ENCODE measurements at places on chromosomes 4 and X.

- no peak for DNase-seq
Measured at GRCh38 chr4:150140774-150141400, 62.6 kb downstream of the DCLK2 start.

DNA sequence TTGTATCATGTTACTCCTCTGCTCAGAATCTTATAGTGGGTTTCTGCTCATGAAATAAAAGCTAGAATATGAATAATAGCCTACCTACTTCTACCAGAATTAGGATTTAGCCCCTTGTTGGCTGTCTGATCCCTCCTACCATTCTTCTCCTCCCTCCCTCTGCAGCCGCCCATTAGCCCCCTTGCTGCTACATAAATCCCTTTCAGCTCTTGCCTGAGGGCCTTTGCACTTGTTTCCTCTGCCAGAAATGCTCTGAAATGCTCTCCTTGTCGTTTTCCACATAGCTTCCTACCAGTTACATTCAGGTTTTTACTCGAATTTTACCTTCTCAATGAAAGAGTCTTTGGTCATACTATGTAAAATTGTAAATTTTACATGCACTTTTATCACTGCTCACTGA, 159.2 kb downstream of the ADGRL3 start:
- no peak for DNase-seq

DNA sequence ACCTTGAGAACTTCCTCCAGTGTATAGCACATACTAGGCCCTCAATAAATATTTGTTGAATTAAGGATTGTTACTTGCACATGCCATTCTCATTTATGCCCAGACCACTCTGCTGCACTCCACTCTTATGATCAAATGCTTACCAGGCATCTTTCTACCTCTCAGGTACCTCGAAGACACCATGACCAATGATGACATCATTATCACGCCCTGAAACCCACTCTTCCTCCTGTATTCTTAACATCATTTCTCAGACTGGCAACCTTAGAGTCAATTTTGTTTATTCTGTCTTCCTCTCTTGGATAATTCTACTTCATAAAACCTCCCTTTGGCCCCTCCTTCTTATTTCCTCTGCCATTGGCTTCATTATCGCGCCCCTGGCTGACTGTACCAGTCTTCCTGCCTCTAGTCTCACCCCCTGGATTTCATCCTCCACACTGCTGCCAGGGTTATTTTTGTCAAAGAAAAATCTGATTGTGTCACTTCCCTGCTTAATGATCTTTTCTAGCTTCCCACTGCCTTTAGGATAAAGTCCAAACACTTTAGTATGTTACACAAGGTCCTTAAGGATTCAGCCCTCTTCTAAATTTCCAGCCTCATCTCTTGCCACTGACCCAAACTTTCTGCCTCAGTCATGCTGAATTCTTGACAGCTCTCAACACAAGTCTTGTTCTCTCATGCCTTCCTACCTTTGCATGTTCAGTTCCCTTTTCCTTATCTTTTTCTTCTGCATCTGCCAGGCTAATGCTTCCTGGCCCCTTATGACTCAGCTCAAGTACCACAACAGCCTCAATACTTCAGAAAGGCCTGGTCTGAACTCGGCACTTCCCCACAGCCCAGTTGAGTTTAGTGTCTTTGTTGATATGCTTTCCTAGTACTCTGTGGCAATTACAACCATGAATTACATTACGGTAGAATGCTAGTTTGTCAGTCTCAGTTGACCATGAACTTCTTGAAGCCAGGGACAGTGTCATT, 45.8 kb downstream of the HDAC8 start:
- DNase-seq, result no peak

- no peak for DNase-seq
Measured at GRCh38 chr4:52824603-52825459, 37.3 kb upstream of the RASL11B start.

DNA sequence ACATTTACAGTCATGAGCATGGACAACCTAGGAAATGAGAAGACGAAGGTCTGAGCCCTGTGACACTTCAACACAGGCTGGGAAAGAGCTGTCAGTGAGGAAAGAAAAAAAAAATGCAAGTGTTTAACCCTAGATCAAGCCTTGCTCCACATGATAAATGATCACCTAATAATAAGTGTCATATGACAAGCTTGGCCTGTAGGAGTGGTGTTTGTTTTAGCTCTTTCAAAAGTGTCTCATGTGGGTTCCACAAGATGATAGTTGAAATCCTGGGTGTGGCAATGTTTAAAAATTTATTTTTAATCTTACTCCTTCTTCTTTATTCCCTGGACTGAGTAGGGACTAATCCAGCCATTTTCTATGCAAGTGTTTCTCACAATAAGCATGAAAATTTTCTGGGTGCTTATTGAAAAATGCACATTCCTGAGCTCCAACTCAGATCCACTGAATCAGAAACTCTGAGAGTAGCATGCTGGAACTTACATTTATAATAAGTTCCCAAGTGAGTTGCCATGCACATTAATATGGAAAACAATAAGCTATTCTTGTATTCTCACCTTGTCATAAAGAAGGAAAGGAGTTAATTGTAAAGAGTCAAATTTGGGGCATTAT, 138.3 kb downstream of the AREG start:
- no peak for DNase-seq

DNA sequence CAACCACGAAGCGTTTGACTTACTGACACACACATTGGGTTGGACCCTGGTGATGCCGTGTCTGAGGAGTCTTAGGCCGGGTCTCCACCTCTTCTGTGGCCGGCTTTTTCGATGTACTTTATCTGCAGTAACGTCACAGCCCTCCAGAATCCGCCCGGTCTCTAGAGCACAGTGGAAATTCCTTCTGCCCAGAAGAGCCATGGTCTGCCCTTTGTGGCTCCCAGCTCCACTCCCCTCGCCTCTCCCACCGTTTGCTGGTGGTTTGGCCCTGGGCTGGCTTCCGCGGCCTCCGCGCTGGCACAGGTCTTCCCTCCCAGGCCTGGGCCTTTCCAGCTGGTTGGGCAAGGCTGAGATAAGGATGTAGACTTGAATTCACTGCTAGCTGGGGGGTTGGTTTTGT, 4.3 kb downstream of the MAEA start:
- DNase-seq, result no peak

DNA sequence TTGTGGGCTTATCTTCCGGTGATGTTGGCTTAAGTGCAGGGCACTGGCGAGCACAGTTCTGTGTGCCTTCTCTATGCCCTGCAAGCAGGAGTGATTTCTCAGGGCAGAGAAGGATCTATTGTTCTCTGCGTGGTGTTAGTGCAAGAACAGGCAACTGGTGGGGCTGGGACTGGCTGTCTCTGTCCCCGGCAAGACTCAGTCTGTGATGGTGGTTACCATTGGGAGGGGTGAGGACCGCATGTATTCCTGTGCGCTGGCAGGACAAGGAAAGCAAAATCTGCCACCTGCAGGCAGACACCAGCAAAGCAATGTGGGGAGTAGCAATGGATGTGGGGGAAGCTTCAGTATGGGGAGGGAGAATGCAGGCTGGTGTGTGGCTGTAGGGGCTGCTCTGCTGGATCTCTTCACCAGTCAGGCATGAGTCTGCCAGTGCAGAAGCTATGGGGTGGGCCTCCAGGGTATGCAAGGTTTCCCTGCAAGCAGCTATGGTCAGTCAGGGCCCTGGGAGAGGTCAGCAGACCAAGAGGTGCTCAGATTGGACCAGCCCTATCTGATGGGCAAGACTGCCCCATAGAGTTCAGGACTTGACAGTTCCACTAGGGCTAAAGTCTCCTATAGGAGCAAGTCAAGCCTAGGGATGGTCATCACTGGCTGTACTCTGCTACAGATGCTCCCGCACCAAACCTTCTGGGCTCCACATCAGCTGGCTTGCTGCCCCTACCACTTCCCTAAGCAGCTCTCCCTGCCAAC, 16.8 kb downstream of the PF4 start:
- no peak for DNase-seq

- DNase-seq, result peak; percentile 76
Measured at GRCh38 chr4:56908206-56909085, 746 bp downstream of the REST start.
